ENCODE measurements at places on chromosomes 1 and 21.

GRCh38 chr1:205954819-205955404 lies 11.7 kb upstream of the SLC26A9 start:
- no peak for DNase-seq

DNA sequence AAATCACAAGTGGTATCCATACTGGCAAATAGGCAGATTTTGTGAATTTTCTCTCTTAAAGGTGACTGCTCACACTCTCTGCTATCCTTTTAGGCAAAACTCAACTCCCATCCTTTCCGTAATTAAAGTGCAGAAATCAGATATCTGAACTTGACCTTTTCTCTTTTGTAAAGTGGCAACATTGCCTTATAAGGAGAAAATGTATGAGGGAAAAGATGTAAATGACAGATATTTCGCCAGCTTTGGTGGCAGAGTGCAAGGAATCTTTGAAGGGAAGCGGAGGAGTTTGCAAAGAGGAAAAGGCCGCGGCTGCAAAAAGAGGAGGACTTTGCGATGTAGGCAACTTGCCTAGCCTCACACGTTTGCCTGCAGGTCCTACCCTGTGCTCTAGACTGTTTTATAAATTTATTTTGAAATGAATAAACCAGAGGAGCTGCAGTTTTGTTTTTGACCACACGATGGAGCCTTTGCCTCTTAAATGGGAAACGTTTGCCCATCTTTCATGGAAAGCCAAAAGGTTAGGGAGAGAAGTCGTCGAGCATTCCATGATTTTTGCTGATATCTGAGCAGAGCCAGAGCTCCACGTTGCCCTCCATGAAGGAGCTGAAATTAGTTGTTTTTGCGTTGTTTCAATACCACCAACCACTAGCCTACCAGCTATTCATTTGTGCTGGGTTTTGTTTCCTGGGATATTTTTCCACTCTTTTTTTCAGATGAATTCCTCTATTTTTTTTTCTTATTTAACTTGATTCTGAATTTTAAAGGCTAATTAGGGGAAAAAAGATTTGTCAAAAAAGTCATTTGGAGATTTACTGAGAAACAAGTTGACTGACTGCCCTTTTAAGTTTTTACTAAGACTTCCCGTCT lies 242.3 kb downstream of the LMX1A start:
- DNase-seq = no peak

DNA sequence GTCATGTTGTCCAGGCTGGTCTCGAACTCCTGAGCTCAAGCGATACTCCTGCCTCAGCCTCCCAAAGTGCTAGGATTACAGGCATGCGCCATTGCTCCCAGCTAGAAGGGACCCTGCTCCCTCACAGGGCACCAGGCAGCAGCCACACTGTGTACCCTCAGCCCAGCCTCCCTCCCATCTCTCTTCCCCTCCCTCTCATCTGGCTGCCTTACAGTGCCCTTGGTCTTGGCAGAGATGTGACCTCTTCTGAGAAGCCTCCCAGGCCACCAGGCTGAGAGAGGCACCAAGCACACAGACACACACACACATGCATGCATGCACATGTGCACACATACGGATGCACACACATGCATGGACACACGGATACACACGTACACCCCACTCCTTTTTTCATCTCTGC lies 25.0 kb downstream of the EPHA2 start:
- DNase-seq = no peak

DNA sequence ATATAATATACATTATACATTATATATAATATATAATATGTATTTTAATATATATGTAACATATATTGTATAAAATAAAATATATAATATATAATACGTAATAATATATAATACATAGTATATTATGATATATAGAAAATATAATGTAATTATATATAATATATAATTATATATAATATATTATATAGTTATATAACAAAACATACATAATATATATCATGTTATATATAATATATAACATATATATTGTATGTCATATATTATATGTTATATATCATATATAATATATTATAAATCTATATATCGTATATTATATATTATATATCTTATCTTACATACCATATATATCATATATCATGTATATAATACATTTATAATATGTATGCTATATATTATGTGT lies 248.2 kb upstream of the TPTE start:
- DNase-seq = no peak

GRCh38 chr1:65728504-65728903 lies 64.2 kb upstream of the PDE4B start:
- no peak for DNase-seq

- DNase-seq = peak; percentile 81
Observed at GRCh38 chr21:45470087-45470515, 65.1 kb downstream of the COL18A1 start.

DNA sequence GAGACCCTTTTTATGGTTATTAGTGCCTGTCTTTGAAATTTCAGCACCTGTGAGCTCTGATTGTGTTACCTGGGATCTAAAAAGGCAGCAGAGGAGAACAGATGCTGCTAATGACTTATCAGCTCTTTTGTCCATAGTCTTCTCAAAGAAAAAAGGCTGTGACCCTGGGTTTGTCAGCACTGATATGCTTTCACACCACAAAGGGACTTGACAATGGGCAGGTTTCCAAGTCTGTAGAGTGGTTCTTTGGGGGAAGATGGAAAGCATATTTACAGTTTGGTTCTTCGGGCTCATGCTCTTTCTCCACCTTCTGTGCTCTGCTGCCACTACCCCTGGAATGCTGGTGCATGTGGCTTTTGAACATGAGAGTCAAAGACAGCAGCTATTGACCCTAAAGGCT lies 32.0 kb downstream of the DNAJC6 start:
- DNase-seq = no peak

GRCh38 chr1:181987334-181987895 lies 74.1 kb downstream of the ZNF648 start:
- DNase-seq = no peak

GRCh38 chr21:41707231-41707959 lies 59.5 kb downstream of the RIPK4 start:
- DNase-seq = peak; percentile 20

GRCh38 chr1:24786191-24786590 lies 40.9 kb downstream of the CLIC4 start:
- peak; percentile 52 for DNase-seq

GRCh38 chr21:35046880-35047229 lies 2.2 kb downstream of the RUNX1 start:
- peak; percentile 71 for DNase-seq

DNA sequence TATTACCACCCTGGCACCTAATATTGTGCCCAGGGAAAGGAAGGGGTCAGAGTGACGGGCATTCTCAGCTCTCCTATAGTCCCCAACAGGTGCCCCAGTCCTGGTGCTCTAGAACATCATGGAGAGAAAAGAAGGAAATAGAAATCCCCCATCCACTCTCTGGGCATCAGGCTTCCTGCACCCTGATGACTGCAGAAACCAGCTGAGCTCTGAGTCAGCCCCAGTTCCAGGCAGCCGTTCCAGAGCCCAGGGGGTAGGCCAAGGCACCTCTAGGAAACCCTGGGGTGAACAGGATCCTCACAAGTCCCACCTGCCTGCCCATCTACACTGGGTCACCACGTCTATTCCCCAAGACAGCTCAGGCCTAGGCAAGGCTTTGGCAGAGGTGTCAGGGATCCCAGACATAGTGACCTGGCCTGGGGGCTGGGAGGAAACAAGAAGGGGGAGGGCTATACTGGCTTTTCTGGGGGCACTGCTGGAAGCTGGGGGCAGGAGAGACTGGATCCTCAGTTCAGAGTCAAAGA lies 709 bp downstream of the NECTIN4 start:
- DNase-seq = peak; percentile 26

DNA sequence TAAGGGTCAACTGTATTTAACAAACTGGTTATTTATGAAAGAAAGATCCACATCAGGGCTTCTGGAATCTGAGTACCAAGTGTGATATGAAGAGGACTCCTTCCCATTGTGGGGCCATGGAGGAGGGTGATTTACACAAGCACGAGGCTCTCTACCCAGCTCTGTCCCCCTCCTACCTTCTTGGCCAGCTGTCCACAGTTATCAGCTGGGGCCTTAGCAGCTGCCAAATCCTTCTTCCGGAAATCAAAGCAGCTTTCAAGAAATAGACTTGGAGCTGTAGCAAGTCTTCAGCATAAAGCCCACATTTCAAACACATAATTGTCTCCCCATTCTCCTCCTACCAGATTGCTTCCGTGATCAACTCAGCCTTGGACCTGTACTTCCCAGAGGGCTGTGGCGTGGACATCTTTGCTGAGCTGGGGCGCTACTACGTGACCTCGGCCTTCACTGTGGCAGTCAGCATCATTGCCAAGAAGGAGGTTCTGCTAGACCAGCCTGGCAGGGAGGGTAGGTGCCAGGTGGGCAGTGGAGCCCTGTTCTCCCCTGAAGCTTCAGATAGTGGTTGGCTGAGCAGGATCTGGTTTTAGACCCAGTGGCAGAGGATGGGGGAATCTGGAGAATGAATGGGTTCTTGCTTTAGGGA lies 15.5 kb downstream of the AZIN2 start:
- peak; percentile 69 for DNase-seq

DNA sequence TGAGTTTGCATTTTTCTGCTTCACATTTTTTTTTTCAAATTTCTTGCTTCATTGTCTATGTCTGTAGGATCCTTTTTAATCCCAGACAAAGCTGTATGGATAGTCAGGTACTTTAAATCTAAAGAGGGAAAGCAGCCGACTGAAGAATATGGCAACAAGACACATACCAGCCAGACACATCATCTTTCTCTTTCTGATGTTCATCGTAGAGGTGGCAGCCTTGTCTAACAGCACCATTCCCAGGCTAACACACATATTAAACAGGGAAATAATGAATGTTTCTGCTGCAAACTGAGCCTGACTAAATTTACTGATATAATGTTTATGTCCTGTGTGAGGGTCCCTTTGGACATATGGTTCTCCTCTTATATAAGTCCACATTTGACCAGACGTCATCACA lies 3.7 kb upstream of the TEKT2 start:
- no peak for DNase-seq

DNA sequence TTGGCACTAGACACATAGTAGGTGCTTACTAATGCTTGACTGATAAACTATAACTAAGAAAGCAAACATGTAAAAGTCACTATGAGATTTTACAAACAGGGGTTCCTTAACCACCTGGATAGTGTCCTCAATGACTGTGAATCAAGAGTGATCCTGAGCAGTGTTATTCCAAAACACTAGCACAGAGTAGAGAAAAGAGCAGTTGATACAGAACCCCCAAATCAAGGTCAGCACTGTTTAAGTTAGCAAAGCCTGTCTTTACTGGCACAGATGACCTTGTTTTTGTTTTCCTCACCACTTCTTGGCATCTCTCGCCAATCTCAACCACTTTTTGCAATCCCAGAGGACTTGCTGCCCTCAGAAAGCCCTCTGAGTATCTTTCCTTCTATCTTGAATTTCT lies 50.7 kb downstream of the BCL9 start:
- DNase-seq = no peak

DNA sequence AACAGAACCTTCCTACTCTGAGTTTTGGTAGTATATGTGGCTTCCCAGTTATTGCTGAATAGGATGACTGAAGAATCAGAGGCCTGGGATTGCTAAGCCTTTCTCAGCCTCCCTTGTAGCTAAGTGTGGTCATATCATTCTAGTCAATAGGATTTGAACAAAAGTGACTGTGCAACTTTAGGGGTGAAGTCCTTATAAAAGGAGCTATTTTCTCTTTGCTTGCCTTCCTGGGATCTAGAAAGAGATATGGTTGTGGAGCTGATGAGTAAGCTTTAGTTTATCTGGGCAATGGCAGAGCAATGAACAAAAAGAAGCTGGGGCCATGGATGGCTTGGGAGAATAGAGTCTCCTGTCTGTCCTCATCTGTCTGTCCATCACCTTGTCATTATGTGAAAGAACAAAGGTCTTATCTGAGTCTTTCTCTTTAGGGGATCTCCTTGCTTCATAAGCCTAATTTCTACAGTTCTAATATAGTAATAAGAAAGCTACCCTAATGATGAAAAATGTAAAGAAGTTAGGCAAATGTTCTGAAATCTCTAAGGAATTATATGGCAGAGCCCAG lies 91.5 kb downstream of the TENT5C start:
- DNase-seq = peak; percentile 24

- no peak for DNase-seq
Observed at GRCh38 chr1:210523830-210524229, 195.1 kb downstream of the HHAT start.

- no peak for DNase-seq
Observed at GRCh38 chr1:55938376-55938850, 641.0 kb downstream of the PLPP3 start.

DNA sequence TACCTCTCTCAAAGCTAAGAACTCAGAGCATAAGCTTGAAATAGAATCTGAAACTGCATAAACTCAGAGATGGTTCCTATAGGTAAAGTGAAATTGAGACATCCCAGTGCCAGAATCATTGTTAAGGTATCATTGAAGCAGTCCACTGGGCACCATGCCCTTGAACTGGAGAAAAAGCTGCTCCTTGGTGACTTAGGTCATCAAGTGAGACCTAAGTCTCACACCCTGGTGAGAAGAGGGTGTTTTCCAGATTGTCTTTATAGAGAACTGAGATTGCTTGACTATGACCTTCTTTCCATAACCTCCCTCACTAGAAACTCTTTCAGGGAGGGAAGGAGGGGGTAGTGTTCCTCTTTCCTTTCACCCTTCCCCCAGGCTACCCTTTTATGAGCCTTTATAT lies 9.4 kb upstream of the ATP6V1G3 start:
- no peak for DNase-seq

DNA sequence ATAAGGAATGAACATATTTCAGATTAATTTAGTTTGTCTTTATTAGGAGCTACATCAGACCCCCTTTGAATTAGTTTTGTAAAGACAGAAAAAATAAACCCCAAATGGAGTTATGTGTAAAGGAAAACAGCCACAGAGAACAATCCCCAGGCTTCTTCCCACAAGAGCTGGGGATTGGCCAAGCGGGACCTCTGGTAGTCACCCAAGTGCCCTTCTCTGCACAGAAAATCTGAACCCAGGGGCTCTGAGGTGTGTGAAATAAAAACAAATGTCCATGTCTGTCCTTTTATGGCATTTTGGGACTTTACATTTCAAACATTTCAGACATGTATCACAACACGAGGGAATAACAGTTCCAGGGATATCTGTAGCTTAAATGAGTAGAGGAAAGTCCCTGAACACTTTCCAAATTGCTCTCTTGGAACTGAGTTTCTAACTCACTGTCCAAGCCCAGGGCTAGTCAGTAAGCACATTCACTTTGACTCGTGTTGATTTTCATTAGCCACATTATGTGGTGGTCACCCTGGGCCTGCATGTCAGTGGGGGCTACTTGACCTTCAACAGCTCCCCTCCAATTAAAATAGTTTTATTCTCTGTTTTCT lies 22.5 kb downstream of the DPT start:
- peak; percentile 44 for DNase-seq

- no peak for DNase-seq
Observed at GRCh38 chr1:232319518-232320210, 310.3 kb downstream of the SIPA1L2 start.
